ENCODE measurements at places on chromosomes 2 and 18.

DNA sequence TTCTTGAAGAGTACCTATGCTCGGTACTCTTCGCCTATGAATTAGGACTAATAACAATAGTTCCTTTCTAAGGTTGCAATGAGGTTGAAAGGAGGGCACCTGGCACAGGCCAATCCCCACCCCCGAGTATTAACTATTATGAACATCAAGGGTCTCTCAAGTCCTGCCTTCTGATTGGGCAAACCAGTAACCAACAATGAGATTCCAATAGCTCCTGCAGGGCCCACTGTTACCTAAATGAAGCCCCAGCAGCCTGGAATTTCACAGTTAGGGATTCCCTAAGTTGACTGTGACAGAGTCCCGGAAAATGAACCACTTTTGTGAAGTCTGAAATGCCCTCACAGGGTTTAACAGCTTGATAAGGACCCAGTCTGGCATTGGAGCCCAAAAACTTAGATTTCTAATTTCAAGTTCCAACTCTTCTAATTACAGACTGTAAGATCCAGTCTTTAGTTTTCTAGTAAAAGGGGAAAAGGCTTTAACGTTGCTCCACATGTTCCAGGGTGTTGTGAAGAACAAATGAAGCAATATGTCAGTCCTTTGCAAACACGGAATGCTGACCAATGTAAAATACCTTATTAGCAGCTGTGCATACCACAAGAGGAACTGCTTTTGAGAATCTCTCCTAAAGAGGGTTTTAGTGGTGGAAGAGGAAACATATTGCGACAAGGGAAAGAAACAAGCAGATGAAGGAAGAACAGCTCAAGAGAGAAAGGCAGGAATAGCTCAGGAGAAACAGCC, 277.7 kb upstream of the MAP2 start:
- no peak for DNase-seq

DNA sequence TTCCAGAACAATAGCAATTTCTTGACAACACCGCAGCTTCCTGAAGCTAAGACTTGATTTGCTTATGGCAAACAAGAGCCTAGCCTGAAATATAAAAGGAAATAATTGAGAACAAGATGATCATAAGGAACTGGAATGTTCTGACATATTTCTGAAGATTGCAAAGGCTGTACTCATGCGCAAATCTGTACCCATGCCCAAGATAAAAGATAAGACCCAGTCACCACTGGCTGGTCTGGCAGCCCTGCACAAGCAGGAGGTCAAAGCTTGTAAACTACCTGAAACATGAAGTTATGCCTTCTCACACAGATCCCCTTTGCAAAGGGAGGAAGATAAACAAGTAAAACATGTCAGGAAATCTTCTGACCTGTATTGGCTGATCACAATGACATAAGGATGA, 160.8 kb upstream of the GYPC start:
- no peak for DNase-seq

GRCh38 chr18:74356959-74357358, 41.3 kb downstream of the C18orf63 start:
- no peak for DNase-seq

DNA sequence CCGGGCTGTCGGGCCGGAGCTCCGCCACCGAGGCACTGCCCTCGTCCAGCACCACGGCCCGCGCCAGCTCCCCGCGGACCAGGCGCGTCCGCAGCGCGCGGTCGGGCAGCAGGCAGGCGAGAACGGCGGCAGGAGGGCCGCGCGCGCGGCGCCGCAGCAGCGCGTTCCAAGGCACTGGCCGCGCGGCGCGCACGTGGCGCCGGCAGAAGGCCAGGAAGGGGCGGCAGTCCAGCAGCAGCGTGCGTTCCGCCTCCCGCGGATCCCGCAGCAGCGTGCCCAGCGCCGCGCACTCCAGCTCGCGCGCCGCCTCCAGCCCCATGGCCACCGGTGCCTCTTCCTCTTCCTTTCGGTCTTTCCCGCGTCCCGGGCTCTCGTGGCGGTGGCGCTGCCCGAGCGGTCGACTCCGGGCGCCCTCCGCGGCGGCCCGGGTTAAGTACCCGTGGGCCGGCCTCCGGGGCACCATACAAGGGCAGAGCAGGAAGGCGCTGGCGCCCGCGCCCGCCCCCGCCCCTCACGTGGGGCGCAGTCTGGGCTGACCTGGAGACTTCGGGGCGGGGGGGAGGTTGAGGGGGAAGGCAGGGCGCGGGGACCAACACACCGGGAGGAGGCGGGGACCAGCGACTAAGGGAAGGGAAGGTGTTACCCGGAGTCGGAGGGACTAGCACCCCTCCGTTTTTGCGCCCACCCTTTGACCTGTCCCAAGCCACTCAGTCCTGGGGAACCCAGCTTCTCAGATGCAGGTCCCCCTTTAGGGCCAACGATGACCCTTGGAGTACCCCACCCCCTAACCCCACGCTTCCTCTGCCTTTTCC, at the start of gene DUSP2:
Gene DUSP2 (minus strand): TSS at position 405 of the 812 bp plus-strand sequence. CDS start 86 bp downstream, at position 319.
- DNase-seq: no peak

DNA sequence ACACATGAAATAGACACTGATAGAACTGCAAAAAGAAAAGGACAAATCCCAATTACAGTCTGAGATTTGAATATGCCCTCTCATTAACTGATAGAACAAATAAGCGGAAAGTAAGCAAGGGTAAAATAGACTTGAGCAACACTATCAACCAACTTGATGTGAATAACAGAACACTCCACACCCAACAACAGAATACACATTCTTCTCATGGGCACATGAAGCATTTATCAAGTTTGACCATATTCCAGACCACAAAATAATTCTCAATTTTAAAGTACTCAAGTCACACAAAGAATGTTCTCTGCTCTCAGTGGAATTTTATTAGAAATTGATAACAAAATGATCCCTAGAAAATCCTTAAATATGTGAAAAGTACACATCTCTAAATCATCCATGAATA, 19.0 kb downstream of the ETAA1 start:
- no peak for DNase-seq

- DNase-seq: no peak
Observed at GRCh38 chr18:67132919-67133318, 383.6 kb downstream of the DSEL start.

DNA sequence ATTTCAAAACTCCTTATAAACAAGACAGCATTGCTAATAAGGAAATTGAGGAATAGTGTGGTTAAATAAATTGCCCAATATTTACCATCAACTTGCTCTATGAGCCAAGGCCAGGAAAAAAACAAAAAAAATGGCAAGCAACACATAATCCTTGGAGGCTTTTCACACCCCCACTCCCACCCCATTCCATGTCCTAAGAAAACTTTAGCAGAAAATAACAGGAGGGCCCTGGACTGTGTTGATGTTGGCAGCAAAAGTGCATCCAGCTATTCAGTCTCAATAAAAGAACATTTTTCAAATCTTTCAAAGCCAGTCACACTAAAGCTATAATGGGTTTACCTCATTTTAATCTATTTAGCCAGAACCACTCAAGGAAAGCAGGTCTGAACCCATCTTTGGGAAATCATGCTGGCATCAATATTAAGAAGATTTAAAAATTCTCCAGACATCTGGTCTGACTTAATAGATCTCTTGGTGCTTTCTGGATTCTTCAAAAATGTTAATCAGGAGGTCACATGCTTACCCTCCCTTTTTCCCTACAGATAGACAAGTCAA, 34.6 kb upstream of the STK17B start:
- no peak for DNase-seq

- DNase-seq: no peak
Observed at GRCh38 chr2:66442516-66443185, 7.7 kb downstream of the MEIS1 start.

DNA sequence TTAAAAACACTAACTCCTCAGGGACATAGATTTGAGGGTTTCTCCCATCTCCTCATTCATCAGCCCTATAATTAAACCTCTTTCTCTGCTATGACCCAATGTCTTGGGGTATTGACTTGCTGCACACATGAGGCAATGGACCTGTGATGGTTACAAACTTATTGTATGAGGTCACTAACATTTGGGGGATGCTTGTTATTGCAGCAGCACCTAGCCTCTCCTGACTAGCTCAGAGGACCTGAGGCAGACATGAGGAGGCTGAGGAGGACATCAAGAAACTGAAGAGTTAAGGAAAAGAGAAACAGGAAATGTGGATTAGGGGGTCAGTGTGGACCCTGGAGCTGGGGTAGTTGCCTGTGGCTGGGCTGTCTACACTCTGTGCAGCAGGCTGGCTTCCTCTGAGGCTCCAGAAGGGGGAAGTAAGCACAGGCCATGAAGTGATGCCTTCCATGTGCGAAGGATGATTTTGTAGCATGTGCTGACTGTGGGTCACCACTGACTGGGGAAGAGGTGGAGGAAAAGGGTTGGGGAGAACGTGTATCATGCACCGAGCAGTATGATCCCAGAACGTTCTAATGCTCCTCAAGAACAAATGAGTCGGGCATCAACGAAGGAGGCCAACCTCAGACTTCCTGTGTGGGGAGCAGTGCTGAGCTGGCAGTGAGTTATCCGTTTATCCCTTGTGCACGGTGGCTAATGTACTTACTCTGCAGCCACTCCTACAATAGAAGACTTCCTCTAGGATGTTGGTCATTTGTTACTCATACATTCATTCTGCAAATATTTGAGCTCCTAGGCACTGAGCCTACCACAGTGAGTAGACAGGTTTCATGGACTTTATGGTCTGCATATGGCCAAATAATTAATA, 42.1 kb upstream of the RFX8 start:
- peak; percentile 76 for DNase-seq

DNA sequence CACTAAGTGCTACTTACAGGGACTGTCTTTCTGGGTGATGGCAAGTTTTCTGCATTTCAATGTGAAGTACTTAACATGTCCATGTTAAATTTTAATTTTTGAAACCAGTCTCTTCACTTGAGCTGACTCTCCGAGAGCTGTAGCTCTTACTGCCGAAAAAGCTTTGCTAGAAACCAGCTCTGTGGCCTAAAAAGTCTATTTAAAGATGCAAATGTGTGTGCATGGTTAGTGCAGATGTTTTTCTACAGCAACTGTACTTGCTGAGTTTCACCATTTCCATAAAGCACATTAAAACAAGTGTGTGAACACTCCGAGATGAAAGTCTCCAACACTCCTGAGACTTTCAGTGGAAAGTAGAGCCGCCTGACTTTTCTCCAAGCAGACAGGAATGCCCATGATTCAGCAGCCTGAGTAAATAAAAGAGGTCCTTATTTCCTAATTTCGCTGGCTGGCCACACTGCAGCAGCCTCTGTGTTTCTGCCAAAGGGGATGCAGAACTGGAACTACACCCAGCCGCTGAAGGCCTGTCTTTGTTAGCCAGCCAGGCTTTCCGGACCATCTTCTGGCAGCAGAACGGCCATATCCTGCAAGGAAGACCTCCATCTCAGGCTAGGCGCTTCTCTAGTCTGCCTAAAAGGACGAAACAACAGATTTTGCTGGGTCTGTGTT, 121.2 kb downstream of the ZNF521 start:
- no peak for DNase-seq

DNA sequence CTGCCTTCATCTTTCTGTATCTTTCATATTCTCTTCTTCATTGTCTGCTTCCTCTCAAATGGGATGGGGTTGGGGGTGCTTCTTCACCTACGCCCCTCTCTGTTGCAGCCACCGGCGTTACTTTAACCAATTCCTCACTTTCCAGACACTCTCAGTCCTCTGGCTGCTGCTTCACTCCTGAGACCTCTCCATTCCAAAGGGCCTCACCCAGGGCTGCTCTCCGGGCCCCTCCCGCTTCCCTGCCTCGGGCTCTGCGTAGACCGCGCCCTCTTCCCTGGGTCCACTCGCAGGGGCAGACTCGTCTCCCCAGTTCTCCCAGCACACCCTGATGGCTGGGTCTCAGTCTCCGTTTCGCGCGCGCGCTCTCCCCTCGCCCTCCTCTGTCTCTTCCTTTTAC, 926 bp downstream of the SERPINB8 start:
- no peak for DNase-seq

DNA sequence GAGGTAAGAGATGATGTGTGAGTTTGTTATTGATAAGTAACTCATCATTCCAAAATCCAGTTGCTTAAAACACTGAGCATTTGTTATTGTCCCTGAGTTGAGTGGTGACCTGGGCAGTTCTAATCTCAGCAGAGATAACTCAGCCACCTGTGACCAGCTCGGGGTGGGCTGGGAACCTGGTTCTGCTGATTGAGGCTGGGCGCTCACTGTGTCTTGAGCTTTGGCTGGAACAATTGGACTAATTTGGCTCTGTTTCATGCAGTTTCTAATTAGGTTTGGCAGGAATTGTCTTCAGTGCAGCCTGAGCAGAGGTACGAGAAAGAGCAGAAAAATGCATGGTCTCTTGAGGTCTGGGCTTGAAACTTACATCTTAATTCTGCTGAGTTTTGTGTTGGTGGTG, 144.7 kb downstream of the RNF144A start:
- DNase-seq: no peak

DNA sequence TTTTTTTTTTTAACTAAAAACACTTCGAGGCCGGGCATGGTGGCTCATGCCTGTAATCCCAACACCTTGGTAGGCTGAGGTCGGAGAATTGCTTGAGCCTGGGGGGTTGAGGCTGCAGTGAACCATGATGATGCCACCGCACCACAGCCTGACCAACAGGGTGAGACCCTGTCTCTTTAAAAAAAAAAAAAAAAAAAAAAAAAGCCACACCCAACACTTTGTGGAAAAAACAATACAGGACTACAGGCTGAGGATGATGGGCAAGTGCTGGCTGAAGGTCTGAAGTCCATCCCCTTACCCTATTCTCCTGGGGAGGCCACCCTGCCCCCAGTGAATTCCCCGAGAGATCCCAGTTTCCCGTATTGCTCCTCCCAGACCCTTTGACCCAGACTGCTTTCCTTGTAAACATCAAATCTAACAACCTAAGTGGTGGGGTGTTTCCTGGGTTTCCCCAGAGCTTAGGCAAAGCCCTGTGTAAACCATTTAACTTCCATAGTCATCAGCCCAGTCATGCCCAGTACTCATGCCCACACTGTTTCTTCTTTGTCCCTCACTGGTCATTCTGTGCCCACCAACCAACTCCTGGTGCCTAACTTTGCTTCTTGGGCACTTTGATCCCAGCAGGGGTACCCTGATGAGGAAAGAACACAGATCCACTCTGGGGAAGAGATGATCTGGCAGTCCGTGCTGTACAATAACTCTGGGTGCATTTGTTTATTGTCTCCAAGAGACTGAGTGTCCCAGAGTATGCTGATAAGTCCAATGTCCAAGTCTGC, 5.8 kb upstream of the TMEM37 start:
- DNase-seq: no peak

- DNase-seq: no peak
Observed at GRCh38 chr2:101106453-101107181, 44.6 kb downstream of the TBC1D8 start.

GRCh38 chr2:99827296-99827999, 314.9 kb downstream of the AFF3 start:
- DNase-seq: no peak

- peak; percentile 32 for DNase-seq
Observed at GRCh38 chr18:48161911-48162698, 231.6 kb upstream of the SMAD2 start.

DNA sequence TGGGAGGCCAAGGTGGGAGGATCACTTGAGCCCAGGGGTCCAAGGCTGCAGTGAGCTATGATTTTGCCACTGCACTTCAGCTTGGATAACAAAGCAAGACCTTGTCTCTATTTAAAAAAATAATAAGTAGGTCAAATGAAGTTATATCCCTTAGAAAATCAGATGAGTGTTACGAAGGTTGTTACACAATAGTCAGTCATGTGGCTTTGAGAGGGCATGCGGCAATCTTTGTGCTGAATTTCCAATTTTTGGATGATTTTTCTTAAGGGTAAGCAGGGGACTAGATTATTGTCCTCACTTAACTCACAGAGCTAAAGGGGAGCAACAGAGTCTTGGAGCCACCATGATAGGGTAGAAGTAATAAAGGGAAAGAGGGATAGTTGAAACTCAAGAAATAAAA, 71.8 kb downstream of the B3GNT2 start:
- DNase-seq: no peak
